ENCODE measurements at places on chromosomes 12 and 14.

DNA sequence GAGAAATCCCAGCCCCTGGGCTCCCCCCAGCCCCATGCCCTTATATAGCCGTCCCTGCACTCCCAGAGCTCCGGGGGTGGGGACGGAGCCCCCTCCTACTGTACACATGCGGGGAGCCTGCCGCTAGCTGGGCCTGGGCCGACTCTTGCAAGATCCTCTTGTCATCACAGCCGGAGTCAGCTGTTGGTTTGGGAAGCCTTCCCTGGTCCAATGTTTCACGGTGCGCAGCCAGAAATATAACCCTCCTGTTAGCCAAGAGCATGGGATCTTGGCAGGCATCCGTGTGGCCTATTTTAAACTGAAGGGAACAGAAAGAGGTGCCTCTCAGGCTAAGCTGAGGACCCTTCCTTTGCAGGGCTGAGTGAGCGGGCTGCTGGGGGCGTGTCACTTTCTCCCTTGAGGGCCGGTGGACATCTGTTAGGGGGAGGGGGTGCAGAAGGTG lies 175.3 kb downstream of the TSPAN9 start:
- no peak for DNase-seq

DNA sequence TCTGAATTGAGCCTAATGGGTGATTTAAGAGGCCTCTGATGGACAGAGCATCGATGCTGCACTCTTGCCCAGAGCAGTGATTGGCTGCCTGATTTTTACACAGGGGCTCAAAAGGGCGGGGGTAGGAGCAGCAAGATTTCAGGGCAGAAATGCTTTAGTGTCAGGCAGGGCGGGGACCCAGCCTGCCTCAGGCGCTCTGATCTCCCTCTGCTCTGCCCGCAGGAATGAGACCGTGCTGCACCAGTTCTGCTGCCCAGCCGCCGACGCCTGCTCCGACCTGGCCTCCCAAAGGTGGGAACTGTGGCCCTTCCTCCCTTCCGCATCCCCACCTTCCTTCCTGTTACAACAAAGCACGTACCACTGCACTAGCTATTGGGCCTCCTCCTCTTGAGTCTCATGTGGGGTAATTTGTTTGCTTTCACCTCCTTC lies 32.4 kb downstream of the IQSEC3 start:
- DNase-seq: no peak

GRCh38 chr14:102027951-102028350 lies 58.9 kb downstream of the HSP90AA1 start:
- no peak for DNase-seq

GRCh38 chr14:93733231-93733630 lies 55.1 kb downstream of the PRIMA1 start:
- DNase-seq: no peak
